ENCODE measurements at places on chromosomes 5 and 9.

GRCh38 chr5:180291234-180291940 lies 496 bp downstream of the MAPK9 start:
- DNase-seq = no peak

GRCh38 chr9:133470427-133470924 lies 8.4 kb downstream of the SLC2A6 start:
- no peak for DNase-seq

- DNase-seq = no peak
Observed at GRCh38 chr5:6632324-6632887, 438 bp downstream of the NSUN2 start.

GRCh38 chr9:94817291-94818177 lies 91.0 kb downstream of the AOPEP start:
- no peak for DNase-seq

GRCh38 chr5:32428426-32428825 lies 16.1 kb downstream of the ZFR start:
- DNase-seq = no peak

DNA sequence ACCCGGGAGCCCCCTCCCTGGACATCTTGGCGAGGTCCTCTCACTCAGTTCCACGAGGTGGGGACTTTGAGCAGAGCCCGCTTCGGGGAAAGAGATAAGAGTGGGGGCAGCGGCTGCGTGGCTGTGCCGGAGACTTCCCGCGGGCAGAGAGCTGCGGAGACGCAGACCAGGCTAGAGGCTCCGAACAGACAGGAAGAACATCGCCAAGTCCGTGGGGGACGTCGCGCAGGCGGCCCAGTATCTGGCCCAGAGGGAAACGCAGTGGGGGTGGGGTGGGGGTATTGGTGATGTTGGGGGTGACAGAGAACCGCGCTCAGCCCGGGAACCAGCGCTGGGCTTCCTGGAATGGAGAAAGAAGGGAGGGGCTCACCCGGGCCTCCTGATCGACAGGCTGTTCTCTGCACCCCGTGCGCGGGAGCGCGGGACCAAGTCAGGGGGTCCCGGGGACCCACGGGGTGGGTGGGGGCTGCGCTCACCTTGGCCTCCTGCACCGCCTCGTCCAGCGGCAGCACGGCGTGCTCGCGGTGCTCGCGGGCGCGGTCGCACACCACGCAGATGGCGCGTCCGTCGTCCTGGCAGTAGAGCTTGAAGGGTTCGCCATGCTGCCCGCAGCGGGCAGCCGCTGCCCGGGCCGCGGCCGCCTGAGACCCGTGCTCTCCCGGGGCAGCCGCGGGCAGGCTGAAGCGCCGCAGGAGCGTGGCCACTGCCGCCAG lies 727 bp downstream of the TRIM7 start:
- no peak for DNase-seq

- no peak for DNase-seq
Observed at GRCh38 chr5:81297531-81297930, 3.9 kb upstream of the ZCCHC9 start.

DNA sequence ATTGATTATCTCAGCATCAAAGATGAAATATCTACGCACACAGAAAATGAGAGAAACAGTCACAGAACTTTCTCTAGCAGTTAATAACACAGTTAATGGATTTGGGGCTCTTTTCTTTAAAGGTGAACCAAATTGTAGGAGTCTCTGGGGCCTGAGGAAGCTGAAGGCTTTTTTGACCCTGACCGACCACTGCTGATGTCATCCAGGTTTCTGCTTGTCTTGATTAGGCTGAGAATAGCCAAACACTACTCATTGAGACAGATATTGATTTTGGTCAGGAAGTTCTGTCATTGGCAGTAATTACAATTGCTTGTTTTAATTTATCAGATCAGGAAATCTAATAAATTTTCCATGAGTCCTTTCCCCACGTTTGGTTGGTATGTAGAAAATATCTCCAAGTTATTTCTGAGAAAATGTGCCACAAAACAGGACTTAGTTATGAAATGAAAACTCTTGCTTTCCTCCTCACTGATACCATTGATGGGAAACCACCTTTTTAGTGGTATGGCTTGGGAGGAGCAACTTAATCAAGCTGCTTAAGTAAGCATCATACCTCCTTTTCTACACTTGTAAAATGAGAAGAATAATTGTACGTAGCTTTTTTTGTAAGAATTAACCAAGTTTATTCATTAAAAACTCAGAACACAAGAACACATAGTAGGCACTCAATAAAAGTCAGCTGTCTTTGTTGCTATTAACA lies 19.7 kb downstream of the CARTPT start:
- DNase-seq = no peak

- DNase-seq = no peak
Observed at GRCh38 chr5:35876454-35876853, 19.8 kb downstream of the IL7R start.

- no peak for DNase-seq
Observed at GRCh38 chr9:83027153-83027891, 35.6 kb downstream of the RASEF start.

- DNase-seq = no peak
Observed at GRCh38 chr9:135811801-135812200, 95.5 kb downstream of the CAMSAP1 start.
